Left renal pelvis (tissue), 4 donors: ENCODE measurements at places on chromosomes 2 and 18.

- no peak for DNase-seq
Measured at GRCh38 chr2:219369447-219369861, 18.3 kb downstream of the DNPEP start.

DNA sequence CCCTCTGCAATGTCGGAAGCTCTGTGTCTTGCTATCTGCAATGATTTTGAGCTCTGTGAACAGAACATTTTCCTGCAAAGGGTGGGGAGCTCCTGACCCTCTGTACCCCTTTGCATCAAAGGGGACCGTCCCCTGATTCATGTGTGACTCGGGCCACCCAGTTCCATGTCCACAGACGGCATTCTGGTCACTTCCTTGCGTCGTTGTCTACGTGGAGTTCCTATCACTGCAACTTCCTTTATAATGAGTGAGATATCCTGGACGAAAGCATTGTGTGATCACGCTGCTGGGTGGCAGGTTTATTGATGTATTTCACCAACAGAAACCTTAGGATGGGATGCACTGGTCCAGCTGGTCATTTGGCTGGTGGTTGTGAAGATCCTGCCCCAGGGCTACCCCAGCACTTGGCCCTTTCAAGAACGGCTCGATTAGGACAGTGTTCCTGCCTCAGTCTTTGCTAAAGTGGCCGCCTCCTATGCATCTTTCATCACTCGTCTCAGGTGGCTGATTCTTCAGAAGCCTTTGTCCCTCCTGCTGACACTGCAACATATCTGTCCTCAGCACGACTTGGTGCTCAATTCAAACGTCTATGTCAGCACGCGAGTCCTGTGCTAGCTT, 202.7 kb downstream of the ACKR3 start:
- DNase-seq, result no peak

DNA sequence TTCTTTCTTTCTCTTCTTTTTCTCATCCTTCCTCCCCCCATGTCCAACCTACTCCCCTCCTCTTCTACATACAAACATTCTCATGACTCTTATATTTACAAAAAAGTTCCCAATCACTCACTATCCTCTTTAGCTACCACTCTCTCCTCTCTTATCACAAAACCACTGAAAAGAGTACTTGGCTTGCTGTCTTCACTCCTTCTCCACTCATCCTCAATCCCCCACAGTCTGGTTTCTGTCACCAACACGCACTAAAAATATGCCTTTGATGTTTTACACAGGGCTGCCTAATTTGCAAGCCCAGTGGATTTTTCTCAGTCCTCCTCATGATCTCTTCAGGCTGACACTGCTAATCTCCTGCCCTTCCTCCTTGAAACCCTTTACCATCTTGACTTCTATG, 159.5 kb downstream of the TNS1 start:
- DNase-seq, result no peak

GRCh38 chr18:74197705-74198341, 49.5 kb downstream of the TIMM21 start:
- DNase-seq, result no peak

DNA sequence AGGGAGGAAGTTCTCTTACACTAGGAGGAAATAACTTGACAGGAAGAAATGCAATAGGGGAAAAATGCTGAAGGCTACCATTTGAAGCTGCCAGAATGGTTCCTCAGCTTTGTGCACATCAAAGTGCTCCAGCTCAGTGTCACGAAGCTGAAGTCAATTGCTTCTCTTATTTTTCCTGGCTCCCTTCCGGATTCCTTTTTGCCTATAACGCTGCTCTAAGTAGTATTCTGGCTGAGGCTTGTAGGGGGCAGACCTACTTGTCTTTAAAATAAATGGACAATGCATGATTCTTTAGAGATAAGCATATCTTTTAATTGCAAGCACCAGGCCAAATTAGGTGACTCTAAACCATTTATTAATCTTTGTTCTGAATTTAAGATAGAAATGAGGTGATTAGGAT, 60.3 kb upstream of the SCN1A start:
- no peak for DNase-seq

GRCh38 chr2:142944264-142944663, 66.8 kb downstream of the KYNU start:
- DNase-seq, result no peak

- DNase-seq, result no peak
Measured at GRCh38 chr2:209425471-209426071, 1.7 kb downstream of the MAP2 start.

- DNase-seq, result no peak
Measured at GRCh38 chr2:210480079-210480478, 3.5 kb upstream of the LANCL1 start.

DNA sequence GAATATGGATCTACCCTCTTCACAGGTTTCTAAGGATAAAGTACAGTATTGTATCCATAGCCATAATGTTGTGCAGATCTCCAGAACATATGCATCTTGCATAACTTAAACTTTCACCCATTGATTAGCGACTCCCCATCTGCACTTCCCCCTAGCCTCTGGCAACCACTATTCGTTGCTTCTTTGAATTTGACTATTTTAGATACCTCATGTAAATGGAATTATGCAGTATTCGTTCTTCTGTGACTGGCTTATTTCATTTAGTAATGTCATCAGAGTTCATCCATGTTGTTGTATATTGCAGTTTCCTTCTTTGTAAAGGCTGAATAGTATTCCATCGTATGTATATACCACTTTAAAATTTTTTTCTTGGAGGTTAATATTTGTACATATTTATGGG, 128.9 kb downstream of the SMAD7 start:
- DNase-seq, result no peak

GRCh38 chr2:73341039-73341438, 44.6 kb upstream of the ALMS1 start:
- no peak for DNase-seq

DNA sequence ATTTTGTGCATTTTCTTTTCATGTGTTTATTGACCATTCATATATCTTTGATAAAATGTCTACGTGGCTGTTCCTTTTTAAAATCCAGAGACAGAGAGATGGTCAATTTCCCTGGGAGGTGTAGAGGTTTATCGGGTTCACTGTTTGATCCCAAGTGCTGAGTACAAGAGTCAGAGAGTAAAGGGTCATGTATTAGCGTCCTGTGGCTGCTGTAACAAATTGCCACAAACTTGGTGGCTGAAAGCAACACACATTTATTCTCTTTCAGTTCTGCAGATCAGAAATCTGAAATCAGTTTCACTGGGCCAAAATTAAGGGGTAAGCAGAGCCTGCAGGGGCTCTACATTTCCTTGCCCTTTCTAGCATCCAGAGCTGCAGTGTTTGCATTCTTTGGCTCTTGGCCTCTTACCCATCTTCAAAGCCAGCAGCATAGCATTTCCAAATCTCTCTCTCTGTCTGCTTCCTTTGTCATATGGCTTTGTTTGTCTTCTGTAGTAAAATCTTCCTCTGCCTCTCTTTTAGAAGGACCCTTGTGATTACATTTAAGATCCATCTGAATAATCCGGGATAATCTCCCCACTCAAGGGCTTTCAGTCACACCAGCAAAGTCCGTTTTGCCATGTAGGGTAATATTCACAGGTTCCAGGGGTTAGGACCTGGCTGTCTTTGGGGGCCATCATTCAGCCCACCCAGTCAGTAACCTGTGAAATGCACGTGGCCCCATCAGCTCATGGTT, 49.9 kb downstream of the TMEM17 start:
- no peak for DNase-seq

DNA sequence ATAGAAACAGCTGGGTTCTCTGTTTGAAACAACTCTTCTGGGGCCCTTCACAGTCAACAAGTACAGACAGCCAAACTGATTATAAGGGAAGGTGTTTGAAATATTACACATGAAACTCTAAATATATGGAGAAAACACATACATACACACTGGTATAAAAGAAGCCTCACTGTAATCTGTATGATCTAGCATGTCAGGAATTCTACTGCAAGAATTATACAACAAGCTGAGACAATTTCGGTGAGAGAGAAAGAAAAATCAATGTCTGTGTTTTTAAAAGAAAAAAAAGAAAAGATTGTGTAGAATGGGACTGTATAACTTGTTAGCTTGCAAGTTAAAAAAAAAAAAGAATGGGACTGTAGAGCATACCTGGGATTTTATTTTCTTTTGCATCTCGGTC, 26.3 kb downstream of the IRS1 start:
- no peak for DNase-seq

- no peak for DNase-seq
Measured at GRCh38 chr2:217787160-217787877, 215.5 kb downstream of the TNS1 start.

DNA sequence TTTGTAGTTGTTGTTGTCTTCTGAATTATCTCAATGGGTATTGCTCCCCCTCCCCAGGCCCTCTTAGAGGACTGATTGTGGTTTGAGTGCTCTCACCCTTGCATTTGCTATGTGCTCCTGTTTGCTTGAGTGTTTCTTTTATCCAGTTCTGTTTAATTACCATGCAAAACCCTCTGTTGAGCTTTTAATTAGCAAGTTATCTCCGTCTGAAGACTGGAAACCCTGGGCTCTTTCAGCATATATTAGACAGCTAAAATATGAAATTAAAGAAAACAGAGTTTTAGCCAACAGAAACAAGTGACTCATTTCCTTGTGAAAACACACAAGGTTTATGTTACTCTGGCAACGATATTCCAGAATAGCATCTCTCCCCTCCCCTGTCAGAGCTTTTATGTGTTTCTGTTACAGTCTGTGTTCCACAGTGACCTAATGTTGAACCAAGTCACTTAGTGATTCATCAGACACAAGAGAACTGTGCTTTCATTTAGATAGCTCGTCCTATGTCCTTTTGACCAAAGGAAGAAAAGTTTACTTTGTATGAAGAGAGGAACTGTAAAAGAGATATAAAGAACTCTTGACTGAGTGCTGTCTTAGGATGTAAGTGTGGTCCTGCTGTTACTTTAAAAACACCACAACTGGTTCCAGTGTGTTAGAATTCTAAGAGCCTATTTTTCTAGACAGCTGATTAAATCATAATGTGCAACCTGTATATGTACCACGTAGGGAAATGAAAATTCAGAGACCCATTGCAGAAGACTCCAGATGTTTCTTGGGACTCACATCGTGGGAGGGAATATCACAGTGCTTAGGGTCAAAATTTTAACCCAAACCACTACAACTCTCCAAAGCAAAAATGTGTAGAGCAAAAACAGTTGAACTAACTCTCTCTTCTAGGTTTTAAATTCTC, 172.8 kb upstream of the RBMS1 start:
- DNase-seq, result peak; percentile 63

DNA sequence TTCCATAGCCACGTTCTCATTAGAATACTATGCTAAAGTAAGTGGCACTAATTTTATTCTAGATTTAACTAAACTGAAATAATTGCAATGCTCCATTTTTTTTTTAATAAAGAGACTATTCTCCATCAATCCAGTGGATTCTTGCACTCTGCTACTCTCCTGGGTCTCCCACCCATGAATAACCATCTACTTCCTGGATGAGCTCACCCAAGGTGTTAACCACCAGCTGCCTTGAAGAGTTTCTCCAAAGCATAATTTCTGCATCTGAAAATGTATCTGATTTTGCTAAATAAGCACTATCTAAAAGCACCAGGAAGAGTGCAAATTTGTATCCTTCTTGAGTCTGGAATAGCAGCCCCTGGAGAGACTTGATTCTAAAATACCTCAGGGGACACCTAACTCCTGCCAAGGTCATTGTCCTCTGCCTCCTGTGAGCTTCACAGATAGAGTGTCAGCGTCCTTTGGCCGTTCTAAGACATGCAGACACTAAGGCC, 41.6 kb upstream of the SH3BP4 start:
- no peak for DNase-seq

DNA sequence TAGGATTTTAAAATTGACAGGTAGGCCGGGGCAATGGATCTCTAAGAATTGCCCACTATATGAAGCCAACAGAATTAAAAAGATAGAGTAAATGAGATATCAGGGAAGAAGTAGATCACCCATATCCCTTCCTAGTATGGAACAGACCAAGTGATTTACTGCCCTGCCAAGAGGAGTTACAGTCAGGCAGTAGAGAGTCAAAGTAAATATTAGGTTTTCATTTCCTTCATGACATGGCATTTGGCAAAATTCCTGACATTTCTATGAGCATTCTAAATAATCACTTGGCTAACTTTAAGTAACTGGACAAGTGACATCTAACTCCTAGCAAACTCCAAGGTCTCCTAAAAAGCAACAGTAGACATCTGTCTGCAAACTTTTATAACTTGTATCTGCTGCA, 33.5 kb downstream of the GALNT5 start:
- no peak for DNase-seq

DNA sequence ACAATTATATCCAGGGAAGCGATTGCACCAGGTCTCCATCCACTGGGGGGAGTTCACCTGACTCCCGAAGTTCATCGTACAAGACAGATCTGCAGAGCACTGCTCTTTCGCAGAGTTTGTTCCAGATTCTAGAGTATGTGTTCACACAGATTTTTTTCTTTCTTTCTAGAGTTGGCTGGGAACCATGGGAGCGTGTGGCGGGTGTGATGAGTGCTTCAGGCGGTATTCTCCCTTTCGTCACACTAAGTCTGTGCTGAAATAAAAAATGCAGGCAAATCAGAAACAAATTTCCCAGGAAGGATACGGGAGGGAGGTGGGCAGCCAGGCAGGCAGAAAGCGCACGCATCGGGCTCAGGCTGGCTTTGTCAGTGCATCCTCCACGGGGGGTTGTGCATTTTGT, 129.8 kb upstream of the SOX11 start:
- DNase-seq, result no peak

DNA sequence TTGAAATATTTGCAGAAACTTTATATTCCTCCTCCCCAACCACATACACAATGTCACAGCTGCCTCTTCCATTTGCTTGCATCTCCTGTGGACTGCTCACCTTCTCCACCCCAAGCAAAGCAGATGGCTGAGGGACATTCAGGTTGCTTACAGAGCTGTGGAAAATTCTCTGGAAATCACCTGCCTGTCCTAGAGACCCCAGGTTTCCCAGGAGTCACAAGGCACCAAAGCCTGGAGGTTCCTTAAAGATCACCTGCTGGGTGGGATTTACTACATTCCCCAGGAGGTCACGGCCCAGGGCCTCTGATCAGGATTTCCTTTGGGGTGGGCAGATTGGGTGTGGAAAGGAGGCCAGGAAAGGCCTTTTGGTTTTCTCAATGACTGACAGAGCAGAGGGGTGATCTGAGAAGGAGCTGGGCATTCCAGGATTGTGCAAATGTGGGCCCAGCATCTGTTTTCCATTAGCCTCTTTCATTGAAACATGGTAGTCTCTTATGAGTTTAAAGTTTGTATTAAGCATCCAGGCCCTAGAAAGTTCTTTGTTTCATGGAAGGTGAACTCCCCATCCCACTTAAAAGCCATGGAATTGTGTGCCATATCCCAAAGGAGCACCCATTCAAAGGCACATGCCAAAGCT, 410.7 kb upstream of the TNP1 start:
- no peak for DNase-seq

GRCh38 chr2:45973426-45973825, 322.0 kb downstream of the PRKCE start:
- DNase-seq, result no peak

GRCh38 chr2:6730003-6730402, 135.7 kb downstream of the CMPK2 start:
- no peak for DNase-seq

GRCh38 chr2:202583709-202584219, 51.0 kb upstream of the FAM117B start:
- no peak for DNase-seq

- no peak for DNase-seq
Measured at GRCh38 chr18:4806331-4806730, 351.2 kb upstream of the DLGAP1 start.
